ENCODE measurements at places on chromosomes 3 and 15. TPM values are rescaled to one million over a fixed set of nuclear protein-coding genes. Genes with fewer than 3 reads are reported as not detected.

GRCh38 chr3:160781402-160781801 is 25.4 kb downstream of the PPM1L start:
- no peak for DNase-seq

IQCF5 gene
- not detected for polyA plus RNA-seq

FAM81A gene
- polyA plus RNA-seq: 1.0 TPM

- no peak for DNase-seq
These were observed 135.1 kb downstream of the RBPMS2 start for GRCh38 chr15:64640146-64640871.

- no peak for DNase-seq
These were observed 25.8 kb downstream of the SGO1 start for GRCh38 chr3:20160230-20160629.

SKOR1 gene
- polyA plus RNA-seq: 0.11 TPM

AADACL2 gene
- polyA plus RNA-seq: 0.05 TPM

DNA sequence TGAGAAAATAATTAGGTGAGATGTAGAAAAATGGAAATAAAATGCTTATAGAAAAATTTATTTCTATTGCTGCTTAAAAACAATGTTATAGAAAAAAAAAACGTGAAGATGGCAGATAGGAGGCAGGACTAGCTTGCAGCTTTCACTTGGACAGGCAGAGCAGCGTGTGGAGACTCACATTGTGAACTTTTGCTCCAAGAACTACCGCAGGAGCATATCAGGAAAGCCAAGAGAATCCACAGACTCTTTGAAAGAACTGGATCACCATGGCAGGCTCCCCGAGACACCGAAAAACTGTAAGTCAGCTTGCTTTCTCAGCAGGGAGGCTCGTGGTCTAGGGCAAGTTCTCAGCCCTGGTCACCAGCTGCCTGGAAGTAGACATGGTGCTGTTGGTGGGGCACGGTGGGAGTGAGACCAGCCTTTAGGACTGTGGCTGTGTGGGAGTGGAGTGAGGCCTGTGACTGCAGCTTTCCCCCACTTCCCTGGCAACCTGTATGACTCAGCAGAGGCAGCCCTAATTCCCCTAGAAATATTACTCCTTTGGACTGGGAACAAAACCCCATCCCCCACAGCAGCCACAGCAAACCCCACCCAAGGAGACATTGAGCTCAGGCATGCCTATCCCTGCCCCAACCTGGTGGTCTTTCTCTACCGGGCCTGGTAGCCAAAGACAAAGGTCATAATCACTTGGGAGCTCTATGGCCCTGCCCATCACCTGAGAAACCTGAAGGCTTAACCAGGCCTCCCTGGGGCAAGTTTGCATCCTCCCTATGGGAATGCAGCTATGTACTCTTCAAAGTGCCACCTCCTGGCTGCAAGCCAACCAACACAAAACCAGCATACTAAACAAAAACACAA is 22.8 kb downstream of the STRIT1 start:
- no peak for DNase-seq

TMC3 gene
- 0.02 TPM for polyA plus RNA-seq

All from right cardiac atrium (tissue), 5 donors.